ENCODE measurements at places on chromosomes 16 and 17. TPM values are rescaled to one million over a fixed set of nuclear protein-coding genes. Genes with fewer than 3 reads are reported as not detected.

LPO gene
- total RNA-seq: not detected

OR3A3 gene
- total RNA-seq: not detected

CCL17 gene
- total RNA-seq: not detected

ERBB2 gene
- total RNA-seq: 126 TPM

- DNase-seq: peak; percentile 59
Measured at GRCh38 chr17:7177191-7177953, 1.8 kb downstream of the ASGR1 start.

DNA sequence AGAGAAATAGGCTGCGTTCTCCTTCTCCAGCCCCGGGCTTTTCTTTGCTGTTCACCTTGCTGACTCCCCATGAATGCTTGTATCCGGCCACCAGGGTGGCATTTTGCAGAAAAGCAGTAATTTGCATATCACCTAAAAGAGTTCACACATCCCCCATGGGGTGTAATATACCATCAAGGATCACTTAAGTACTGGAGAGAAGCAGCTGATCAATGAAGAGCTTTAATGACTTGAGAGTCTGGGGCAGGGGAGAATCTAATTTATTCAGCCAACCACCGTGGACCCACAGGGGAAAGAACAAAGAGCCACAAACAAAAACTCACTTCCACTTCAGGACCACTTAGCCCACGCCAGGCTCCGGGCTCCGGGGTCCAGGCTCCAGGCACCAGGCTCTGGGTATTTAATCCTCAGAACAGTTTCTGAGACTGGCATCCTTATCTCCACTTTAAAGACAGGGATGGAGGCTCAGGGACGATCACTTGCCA is 33.9 kb upstream of the SEC14L1 start:
- DNase-seq: no peak

DNA sequence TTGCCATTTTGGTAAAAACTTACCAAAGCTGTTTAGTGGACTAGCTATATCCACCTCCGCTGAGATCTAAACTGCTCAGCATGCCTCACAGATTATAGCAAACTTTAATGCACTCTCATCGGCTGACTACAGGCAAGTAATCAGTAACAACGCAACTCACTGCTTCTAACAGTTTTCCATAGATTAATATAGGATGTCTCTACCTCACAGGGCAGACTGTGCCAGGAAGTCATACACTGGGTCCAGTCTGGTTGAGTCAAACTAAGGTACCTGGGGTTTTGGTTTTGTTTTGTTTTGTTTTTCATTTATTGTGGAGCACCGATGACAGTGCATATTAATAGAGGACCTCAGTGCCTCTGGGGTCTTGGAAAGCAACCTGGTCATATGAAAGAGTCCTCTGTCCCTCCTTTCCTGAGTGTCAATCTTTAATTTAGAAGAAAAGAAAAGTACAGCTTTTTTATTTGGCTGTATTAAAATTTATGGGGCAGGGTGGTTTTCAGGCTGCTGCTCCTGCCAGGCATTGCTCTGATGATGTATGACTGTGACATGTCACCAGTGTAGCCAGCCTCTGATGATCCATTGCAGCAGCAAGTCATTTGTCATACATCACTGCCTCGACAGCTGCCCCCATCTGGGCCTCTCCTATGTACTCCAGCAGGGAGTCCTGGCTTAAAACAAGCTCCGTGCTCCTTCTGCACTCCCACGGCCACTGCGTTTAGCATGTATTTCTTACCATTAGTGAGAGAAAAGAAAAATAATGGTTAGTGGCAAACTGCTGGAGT is 854.1 kb downstream of the KCNJ2 start:
- peak; percentile 20 for DNase-seq

DNA sequence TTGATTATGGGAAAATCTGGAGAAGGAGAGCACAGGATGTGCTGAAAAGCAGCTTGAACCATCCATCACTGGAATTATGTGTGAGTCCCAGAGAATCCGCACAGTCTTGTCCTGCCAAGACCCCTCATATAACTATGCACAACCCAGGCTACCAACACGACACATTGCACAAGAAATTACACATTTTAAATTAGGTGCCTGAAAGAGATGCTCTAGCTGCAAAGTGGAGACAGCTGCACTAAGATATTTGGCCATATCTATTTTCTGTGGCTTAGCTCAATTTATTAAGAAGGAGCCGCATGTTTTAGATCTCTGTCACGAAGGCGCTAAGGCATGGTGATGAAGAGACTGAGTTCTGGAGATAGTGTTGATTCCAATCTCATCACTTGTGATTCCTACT is 1308.4 kb downstream of the CDH8 start:
- no peak for DNase-seq

DNA sequence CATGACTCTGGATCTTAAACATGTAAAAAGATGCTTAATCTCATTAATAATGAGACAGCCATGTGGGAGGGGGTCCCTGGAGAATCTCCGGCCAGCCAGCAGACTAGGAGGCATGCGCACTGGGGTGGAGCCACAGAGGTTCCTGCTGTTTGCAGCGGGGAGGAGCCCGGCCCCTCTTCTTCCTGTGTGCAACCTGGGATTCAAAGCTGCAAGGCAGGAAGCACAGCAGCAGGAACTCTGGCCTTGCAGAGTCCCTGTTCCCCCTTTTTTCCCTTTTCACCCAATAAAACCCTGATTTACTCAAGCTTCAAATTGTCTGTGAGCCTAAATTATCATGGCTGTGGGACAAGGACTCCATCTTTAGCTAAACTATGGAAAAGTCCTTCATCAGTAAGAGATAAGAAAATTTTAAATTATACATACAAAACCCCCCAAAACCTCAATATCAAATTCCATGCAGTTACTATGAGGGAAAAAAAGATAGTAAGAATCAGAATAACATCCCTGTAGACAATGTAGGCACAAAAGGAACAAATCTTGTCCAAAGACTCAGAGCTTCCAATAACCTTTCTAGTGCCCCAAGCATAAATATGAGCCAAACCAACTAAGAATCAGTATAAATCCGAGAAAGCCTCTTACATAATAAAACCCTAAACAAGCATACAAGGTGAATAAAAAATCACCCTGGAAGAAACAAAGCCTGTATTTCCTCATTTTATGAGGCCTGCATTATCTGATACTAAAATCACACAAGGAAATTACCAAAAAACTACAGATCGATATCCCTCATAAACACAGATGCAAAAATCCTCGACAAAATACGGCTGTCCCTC is 12.1 kb downstream of the CFDP1 start:
- DNase-seq: peak; percentile 92

- DNase-seq: no peak
Measured at GRCh38 chr17:9522074-9522473, 53.5 kb downstream of the STX8 start.

DNA sequence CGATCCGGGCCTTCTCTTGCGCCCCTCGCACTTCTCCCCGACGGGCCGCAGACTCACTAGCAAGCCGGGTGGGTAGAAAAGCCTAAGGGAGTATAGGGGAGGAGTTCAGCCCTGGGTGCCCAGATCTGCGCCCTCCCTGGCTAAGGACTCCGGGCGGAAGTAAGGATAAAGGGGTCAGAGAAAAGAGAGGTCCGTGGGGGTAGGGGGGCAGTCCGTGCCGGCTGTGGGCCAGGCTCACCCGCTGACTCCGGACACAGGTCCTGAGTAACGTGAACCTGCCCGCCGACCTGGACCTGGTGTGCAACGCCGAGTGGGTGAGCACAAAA is 1.8 kb downstream of the NAGS start:
- DNase-seq: no peak

DNA sequence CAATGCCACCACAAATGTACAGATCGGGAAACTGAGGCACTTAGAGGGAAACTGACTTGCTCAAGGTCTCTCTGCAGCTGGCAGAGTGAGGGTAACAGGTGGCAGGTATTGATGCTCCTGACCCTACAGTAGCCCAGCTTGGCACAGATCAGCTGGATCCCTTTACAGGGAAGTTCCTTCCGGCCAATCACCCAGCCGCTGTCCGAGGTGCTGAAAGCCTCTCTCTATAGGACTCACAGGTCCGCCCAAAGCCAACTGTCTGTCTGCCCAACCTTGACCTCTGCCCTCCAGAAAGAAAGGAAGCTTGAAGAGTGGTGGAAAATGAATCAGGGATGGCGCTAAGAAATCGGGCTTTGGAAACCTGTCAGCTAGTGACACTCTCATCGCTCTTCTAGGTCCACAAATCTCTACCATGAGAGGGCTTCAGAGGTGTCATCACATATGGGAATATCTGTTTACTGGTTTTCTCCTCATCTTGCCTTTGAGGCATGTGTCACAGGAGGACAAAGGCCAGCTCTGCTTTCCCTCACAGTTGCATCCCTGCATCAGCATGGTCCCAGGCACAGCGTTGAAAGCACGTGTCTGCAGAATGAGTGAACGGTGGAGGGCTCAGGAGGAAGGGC is 246.2 kb downstream of the KATNIP start:
- peak; percentile 80 for DNase-seq

GRCh38 chr16:50270510-50271147 is 4.3 kb downstream of the ADCY7 start:
- peak; percentile 19 for DNase-seq
